ENCODE measurements at places on chromosomes 1 and 21. TPM values are rescaled to one million over a fixed set of nuclear protein-coding genes. Genes with fewer than 3 reads are reported as not detected.

The TXLNA gene
- total RNA-seq, result 85.5 TPM

The CNR2 gene
- not detected for total RNA-seq

The KISS1 gene
- not detected for total RNA-seq

The SERINC2 gene
- total RNA-seq, result 8.5 TPM

The TPTE gene
- total RNA-seq, result not detected

The SEMA6C gene
- 0.89 TPM for total RNA-seq

The CLCA4 gene
- not detected for total RNA-seq

The MROH9 gene
- total RNA-seq, result not detected

The TSPAN1 gene
- total RNA-seq, result not detected

The ATXN7L2 gene
- total RNA-seq, result 1.9 TPM

The TNFSF4 gene
- total RNA-seq, result 19.4 TPM

The GJA8 gene
- total RNA-seq, result not detected

The CALML6 gene
- total RNA-seq, result 0.59 TPM

The FAM3B gene
- total RNA-seq, result not detected

The ST6GALNAC5 gene
- total RNA-seq, result 140 TPM

The OLFML2B gene
- total RNA-seq, result 1.5 TPM

The S100A9 gene
- not detected for total RNA-seq

The CSF1 gene
- total RNA-seq, result 85.8 TPM

The SNRPE gene
- 93.6 TPM for total RNA-seq

The AVPR1B gene
- not detected for total RNA-seq

The C1orf226 gene
- total RNA-seq, result 0.83 TPM

Data from smooth muscle cell of the umbilical artery (primary cell).